Endothelial cell (in vitro differentiated cells): ENCODE measurements at places on chromosomes 7 and 10. TPM values are rescaled to one million over a fixed set of nuclear protein-coding genes. Genes with fewer than 3 reads are reported as not detected.

The ELMO1 gene
- total RNA-seq = 151 TPM

The RASSF4 gene
- 9.6 TPM for total RNA-seq

DNA sequence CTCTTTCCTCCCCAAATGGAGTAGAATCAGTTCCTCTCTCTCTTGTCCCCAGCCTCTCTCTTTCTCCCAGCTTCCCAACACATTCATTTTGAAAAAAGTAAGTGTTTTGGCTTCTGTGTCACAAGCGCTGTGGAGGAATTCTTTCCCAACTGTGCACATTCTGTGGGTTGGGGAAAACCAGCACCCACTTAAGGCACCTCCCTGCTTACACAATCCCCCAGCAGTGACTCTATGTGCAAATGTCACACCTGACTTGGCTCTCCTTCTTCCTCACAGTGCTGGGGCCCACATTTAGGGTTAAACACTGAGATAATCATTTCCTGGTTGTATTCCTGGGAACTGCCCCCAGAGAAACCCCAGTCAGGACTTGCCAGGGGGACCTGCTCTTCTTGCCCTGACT lies 358.1 kb upstream of the ZNF32 start:
- no peaks in the 10 kb centered on the region for H3K36me3 ChIP-seq
- no peak overlapping the region for H3K27ac ChIP-seq
- DNase-seq = no peak
- H3K27me3 ChIP-seq = no peaks in the 10 kb centered on the region

DNA sequence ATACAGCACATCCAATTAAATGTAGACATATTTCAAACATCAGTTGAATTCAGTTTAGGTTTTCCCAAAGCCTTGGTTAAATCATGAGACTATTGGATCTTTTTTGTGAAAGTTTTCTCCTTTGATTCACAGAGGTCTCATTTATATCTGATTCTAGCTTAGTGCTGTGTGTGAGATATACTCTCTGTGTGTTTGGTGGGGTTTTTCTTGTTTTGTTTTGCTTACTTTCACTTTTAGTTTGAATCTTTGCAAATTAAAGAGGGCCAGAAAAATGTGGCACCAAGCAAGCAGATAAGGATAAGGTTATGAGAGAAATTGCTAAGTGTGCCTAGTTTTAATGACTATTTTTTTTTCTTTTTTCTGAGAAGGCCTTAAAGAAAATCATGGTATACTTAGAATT lies 12.6 kb upstream of the OR6B1 start:
- H3K36me3 ChIP-seq = peaks cover 3% of the 10 kb centered on the region
- no peak overlapping the region for H3K27ac ChIP-seq
- no peaks in the 10 kb centered on the region for H3K4me1 ChIP-seq
- DNase-seq = no peak
- H3K4me3 ChIP-seq = no peak overlapping the region
- H3K27me3 ChIP-seq = no peaks in the 10 kb centered on the region

- peaks cover 5% of the 10 kb centered on the region for H3K4me1 ChIP-seq
- peaks cover 4% of the 10 kb centered on the region for H3K27me3 ChIP-seq
- DNase-seq = no peak
- peaks cover 5% of the 10 kb centered on the region for H3K36me3 ChIP-seq
- no peak overlapping the region for H3K4me3 ChIP-seq
Measured at GRCh38 chr10:1467334-1468076, 269.8 kb downstream of the ADARB2 start.

GRCh38 chr7:147681530-147681929 lies 909.0 kb upstream of the C7orf33 start:
- H3K36me3 ChIP-seq = no peaks in the 10 kb centered on the region
- no peak overlapping the region for H3K4me3 ChIP-seq
- no peaks in the 10 kb centered on the region for H3K4me1 ChIP-seq
- no peak for DNase-seq
- no peak overlapping the region for H3K27ac ChIP-seq
- H3K27me3 ChIP-seq = no peaks in the 10 kb centered on the region
